ENCODE measurements at places on chromosomes 7 and 10.

DNA sequence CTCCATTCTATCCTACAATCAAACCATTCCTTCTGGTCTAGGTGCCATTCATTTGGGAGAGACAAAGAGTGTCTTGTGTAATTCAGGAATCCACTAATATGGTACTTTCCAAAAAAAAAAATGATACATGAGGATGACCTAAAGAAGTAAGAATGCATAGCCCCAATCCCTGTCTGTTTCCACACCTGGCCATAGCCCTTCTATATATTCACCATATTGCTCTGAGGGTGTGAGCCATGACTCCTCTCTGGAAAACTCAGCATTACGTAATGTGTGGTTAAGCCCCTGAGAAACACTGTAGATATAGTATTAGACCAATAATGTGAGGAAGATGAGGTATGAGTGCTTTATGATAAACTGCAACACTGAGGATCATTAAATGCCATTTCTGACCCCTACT, 592.7 kb downstream of the INHBA start:
- DNase-seq = no peak

DNA sequence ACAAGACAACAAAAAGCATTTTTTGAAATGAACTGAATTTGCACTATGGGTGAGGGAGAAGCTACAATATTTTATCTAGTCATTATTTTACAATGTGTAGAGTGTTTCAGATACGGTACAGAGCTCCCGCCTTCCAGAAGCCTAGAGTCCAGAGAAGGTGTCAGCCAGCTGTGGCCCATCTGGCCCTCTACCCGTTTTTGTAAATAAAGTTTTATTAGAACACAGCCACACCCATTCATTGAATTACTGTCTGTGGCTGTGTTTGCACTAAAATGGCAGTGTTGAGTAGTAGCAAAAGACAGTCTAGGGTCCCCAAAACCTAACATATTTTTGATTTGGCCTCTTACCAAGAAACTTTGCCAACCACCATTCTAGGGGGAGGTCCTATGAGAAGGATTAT, 162.0 kb downstream of the JCAD start:
- DNase-seq = no peak

DNA sequence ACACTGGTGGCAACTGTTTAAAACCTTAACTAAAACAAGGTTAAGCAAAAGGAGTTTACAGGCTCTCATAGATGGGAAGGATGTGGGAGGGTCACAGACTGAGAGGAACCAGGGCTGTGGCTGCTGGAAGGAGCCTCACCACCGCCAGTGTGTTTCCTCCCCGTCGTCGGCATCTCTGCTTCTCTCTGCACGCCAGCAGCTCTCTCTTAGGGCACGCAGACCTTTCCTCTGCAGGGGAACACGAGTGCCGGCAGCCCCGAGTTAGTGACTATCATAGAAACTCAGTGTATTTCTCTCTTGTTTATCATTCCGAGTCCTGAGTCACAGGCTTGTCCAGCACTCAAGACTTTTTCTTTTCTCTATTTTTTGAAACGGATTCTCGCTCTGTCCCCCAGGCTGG, 8.1 kb upstream of the SH2D4B start:
- no peak for DNase-seq

DNA sequence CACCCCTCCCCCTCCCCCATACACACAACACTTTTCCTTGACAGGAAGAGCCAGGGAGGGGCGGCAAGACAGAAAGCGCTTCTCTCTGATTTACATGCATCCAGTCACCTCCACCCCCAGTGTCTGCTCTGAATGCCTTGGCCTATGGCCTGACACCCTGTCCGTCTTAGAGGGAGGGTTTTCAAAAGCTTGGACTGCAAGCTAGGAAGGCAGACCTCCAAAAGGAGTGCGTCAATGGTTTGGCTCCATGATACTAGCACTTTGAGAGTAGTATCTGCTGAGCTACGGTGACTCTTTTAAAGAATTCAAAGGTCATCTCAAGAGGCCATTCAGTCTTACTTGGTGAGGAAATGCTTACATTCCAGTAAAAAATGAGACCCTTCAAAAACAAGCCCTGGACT, 20.3 kb upstream of the PAX2 start:
- DNase-seq = peak; percentile 51
